ENCODE measurements at places on chromosomes 11 and 22.

GRCh38 chr11:11253995-11254394 is 99.1 kb downstream of the CSNK2A3 start:
- DNase-seq: no peak

DNA sequence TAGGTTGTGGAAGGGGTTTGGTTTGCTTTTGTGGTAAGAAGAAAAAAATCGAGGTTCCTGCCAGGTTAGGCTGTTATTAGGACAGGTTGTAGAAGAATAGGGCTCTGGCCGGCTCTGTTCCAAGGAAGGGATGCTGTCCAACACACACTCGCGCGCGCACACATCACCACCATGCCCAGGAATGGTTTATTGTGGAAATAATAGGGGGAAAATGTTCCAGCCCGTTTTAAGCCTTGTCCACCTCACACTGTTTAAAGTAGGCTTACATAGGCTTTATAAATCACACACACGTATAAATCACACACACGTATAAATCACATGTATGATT is 1.2 kb upstream of the ARHGAP20 start:
- no peak for DNase-seq

GRCh38 chr11:1508986-1509385 is 22.4 kb upstream of the MOB2 start:
- DNase-seq: no peak

DNA sequence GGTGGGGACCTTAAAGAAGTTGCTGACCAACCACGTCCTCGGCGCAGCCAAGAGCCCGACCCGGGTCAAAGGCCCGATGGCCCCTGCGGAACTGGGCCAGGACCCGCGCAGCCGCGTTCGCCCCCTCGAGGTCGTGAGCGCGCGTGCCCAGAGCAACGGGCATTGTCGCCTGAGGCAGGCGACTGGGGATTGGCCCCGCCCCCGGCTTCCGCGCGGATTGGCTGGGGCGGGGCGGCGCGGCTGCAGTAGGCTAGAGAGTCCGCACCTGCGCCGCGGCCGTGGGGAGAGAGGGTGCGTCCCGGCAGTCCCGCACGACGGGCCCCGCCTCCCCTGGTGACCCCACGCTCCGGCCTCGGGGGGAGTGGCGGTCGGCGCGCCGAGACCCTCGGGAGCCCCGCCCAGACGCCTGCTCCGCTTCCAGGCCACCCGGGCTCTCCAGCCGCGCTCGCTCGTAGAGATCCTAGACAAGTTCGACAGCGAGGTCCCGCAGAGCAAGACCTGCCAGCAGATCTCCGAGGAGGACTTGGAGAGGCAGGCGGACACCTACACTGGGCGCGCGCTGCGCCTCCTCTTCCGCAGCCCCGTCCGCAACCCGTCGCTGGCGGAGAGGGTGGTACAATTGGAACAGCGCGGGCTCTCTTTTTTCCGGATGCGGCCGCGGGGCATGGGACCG is 8.3 kb upstream of the PPIL2 start:
- peak; percentile 70 for DNase-seq

- no peak for DNase-seq
Measured at GRCh38 chr11:102846292-102846691, 2.9 kb upstream of the MMP3 start.

- peak; percentile 53 for DNase-seq
Measured at GRCh38 chr11:15208378-15209222, 93.9 kb downstream of the INSC start.

DNA sequence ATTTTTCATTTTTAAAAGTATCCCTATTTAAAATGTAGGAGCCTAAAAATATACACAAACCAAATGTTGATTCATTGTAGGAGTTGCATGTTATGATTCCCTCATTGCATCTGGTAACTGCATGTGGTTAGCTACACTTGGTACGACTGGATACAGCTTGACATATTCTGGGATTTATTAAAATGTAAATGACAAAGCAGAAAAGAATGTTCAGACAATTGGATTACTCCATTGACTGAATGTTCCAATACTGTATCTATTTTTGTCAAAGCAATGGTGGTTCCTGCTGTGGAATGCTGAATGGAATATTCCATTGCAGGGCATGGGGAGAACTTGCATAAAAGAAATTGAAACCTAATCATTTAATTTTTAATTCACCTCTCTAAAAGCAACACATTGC is 30.8 kb downstream of the BLID start:
- no peak for DNase-seq

DNA sequence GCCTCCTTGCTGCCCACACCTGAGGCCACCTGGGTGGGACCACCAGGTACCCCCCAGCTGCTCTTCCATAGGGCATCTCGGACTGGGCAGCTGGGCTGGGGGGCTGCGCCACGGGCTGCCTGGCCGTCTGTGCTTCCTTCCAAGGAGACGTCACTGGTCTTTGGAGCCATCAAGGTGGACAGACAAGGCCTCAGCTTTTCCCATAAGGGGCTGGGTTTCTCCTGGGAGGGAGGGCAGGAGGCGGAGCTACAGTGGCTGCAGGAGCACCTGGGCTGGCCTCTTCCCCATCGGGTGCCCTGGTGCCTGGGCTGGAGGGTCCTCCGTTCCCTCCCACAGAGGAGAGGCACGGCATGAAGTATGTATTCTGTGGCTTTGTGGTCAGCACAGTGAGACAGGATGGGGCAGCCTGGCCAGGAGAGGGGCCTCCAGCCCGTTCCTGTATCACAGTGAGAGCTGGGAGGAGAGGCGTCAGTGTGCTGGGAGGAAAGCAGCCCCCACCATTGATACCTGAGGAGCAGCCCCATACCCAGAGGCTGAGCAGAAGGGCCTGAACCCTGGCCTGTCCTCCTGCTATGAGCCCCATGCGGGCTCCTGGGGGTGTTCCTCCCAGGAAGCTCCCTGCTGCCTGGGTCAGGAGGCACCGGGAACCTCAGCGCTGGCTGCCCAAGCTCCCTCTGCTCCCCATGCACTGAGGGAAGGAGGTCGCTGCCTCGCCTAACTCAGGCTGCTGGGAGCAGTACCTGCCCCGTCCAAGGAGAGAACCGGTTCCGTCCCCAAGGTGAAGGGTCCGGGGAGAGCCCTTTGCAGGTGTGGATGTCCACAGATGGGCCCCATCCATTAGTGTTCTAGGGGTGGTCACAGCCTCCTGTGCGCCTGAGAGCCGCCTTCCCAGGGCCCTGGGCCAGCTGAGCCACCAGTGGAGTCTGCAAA is 1075.0 kb downstream of the BRD1 start:
- no peak for DNase-seq

GRCh38 chr11:62324731-62325556 is 12.3 kb upstream of the ASRGL1 start:
- DNase-seq: no peak
